ENCODE measurements at places on chromosomes 1 and 21. TPM values are rescaled to one million over a fixed set of nuclear protein-coding genes. Genes with fewer than 3 reads are reported as not detected.
A peak's percentile ranks its signal among the peaks of the same experiment; 100 is the strongest.

- H3K36me3 ChIP-seq: no peaks in the 10 kb centered on the region
- no peaks in the 10 kb centered on the region for H3K27me3 ChIP-seq
- H3K4me3 ChIP-seq: no peak overlapping the region
- no peak overlapping the region for H3K27ac ChIP-seq
Observed at GRCh38 chr1:162087111-162087510, 17.6 kb downstream of the NOS1AP start.

DNA sequence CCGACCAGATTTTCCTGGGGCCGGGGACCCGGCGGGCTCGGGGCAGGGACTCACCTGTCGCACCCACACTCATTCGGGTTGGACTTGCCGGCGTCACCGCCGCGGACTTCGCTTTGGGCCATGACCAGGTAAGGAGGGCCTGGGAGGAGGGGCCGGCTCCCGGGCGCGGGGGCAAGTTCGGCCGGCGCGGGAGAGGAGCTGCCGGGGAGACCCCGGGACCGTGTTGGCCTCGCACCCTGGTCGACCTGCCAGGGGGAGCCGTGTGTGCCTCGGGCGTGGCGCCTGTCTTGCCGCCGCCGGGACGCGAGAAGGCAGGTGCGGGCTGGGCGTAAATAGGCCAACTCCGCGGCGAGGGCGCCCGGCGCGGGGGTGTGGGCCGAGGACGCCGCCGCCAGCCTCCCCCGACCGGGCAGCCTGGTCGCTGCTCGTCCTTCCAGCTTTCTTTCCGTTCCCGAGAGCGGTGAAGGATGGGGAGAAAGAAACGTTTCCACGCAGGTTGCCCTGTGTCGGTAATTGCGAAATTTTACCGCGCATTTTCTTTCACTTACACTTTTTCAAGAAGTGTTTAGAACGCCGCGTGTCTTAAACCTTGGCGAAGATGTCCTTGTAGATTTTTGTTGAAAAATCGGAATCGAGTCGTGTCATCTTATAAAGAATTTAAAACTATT is 558 bp downstream of the USP1 start:
- no peak for DNase-seq
- H3K27me3 ChIP-seq: no peaks in the 10 kb centered on the region
- H3K4me3 ChIP-seq: peak overlapping the region; percentile 91
- peaks cover 42% of the 10 kb centered on the region for H3K4me1 ChIP-seq
- peak overlapping the region; percentile 96 for H3K27ac ChIP-seq

GRCh38 chr1:61270761-61271411 is 188.5 kb downstream of the NFIA start:
- no peak for DNase-seq
- no peaks in the 10 kb centered on the region for H3K27me3 ChIP-seq
- no peak overlapping the region for H3K4me3 ChIP-seq
- no peaks in the 10 kb centered on the region for H3K4me1 ChIP-seq

DNA sequence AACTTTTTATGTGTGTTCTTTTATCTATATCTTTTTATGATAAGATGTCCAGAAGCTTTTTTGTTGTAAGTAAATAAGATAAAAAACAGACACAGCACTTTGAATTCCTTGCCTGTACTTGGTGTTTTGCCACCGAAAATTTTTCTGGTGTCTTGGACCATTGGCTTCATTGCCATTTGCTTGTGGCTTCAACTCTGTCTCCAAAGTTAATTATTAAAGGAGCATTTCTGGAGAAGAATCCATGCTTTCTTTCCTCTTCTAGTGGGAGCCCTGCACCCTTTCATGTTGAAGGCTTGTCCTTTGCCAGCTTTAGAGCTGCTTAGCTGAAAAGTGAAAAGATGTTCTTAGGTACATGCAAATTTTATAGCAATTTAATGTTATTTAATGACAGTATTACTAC is 112.2 kb downstream of the DYRK1A start:
- peaks cover 35% of the 10 kb centered on the region for H3K4me1 ChIP-seq
- no peak overlapping the region for H3K4me3 ChIP-seq
- H3K27me3 ChIP-seq: no peaks in the 10 kb centered on the region
- no peak for DNase-seq
- no peak overlapping the region for H3K27ac ChIP-seq
- peaks cover 26% of the 10 kb centered on the region for H3K36me3 ChIP-seq

DNA sequence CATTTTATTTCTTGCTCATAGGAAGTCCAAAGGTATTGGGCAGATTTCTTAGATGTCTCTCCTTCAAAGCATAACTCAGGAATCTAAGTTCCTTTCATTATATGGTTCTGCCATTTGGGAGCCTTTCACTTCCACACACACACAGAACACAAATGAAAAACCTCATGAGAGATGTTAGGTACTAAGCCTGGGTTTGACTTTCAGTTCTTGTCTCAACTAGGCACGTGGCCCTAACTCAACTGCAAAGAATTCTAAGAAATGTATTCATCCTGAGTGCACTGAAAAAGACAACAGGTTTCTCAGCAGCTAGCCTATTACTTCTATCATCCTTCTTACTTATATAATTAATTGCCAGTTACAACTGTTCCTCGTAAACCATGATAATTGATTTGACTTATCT is 190.0 kb upstream of the SAMSN1 start:
- H3K27me3 ChIP-seq: no peaks in the 10 kb centered on the region
- no peak overlapping the region for H3K4me3 ChIP-seq
- no peaks in the 10 kb centered on the region for H3K36me3 ChIP-seq

GRCh38 chr1:244052016-244052727 is 1.1 kb downstream of the ZBTB18 start:
- peaks cover 40% of the 10 kb centered on the region for H3K4me1 ChIP-seq
- H3K27me3 ChIP-seq: no peaks in the 10 kb centered on the region
- H3K4me3 ChIP-seq: no peak overlapping the region

DNA sequence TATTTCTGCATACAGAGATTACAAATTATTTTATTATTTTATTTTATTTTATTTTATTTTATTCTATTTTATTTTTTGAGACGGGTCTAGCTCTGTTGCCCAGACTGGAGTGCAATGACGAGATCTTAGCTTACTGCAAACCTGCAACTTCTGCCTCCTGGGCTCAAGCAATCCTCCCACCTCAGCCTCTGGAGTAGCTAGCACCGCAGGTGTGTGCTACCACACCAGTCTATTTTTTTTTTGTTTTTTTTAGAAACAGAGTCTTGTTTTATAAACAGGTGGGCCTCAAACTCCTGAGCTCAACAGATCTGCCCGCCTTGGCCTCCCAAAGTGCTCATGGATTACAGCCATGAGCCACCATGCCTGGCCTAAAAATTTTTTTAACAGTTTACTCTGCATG is 88.1 kb downstream of the PCP4 start:
- H3K27ac ChIP-seq: no peak overlapping the region
- no peaks in the 10 kb centered on the region for H3K4me1 ChIP-seq
- H3K4me3 ChIP-seq: no peak overlapping the region
- no peaks in the 10 kb centered on the region for H3K36me3 ChIP-seq
- no peak for DNase-seq

DNA sequence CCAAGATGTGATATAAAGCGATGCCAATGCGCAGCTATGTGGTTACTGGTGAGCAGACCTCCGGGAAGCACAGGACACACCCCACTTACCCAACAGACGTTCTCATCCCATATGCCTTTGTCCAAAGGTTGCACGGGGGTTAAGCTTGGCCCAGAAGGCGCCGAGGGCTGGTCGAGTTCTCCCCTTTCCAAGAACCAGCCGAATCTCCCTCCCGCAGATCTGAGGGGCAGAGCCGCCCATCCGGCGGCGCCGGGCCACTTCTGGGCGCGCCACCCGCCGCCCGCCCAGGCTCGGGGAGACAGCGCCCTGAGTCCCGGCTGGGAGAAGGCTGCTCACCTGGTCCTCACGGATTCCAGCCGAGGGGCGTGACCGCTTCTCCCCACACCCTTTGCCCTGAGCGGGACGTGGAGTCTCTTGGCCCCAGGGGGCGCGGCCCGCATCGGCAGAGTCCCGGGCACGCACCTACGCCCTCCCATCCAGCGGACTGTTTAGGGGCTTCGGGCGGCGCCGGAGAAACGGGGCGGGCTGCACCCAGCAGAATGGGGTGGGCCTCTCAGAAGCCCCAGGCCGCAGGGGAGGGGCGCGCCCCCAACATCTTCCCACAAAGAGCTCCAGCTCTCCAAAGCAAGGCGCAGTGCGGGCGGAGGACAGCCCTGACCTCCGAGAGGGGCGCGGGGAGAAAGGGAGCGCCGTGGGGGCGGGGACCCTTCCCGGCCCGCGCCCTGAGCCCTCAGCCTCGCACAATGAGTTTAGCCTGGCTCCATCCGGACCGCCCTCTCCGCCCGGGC is 615 bp downstream of the GPR161 start:
- H3K27me3 ChIP-seq: no peaks in the 10 kb centered on the region
- peaks cover 32% of the 10 kb centered on the region for H3K4me1 ChIP-seq
- peak overlapping the region; percentile 84 for H3K27ac ChIP-seq
- H3K4me3 ChIP-seq: peak overlapping the region; percentile 77
- H3K36me3 ChIP-seq: no peaks in the 10 kb centered on the region

DNA sequence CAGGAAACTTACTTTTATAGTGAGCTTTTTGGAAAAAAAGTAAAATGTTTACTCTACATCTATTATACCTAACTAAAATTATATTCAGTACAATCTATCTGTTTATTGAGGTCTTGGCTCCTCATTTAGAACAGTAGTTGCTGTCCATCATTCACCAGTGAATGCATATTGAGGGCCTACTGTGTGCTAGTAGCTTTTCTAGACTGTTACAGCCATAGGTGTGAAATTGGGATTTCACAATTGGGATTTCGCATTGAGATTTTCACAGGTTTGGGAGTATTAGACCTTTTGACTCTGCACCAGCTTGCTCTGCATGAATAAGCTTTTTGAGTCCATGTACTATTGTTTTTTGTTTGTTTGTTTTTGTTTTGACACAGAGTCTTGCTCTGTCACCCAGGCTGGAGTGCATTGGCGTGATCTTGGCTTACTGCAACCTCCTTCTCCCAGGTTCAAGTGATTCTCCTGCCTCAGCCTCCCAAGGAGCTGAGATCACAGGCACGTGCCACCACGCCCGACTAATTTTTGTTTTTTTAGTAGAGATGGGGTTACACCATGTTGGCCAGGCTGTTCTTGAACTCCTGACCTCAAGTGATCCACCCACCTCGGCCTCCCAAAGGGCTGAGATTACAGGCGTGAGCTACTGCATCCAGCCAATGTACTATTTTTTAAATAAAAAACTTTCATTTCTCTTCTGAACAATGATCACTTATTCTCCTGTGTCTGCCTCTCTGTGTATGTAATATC is 47.2 kb upstream of the ERRFI1 start:
- no peaks in the 10 kb centered on the region for H3K27me3 ChIP-seq
- no peak overlapping the region for H3K4me3 ChIP-seq
- H3K27ac ChIP-seq: no peak overlapping the region

GRCh38 chr1:57986432-57986831 is 560.1 kb downstream of the OMA1 start:
- no peak overlapping the region for H3K27ac ChIP-seq
- no peaks in the 10 kb centered on the region for H3K36me3 ChIP-seq
- no peaks in the 10 kb centered on the region for H3K27me3 ChIP-seq

GRCh38 chr1:21628798-21629393 is 40.3 kb downstream of the RAP1GAP start:
- H3K4me3 ChIP-seq: no peak overlapping the region
- DNase-seq: no peak
- H3K27me3 ChIP-seq: no peaks in the 10 kb centered on the region
- no peaks in the 10 kb centered on the region for H3K4me1 ChIP-seq

- no peak overlapping the region for H3K4me3 ChIP-seq
- no peaks in the 10 kb centered on the region for H3K27me3 ChIP-seq
- no peak overlapping the region for H3K27ac ChIP-seq
- H3K4me1 ChIP-seq: peaks cover 8% of the 10 kb centered on the region
Observed at GRCh38 chr1:182246783-182247182, 144.8 kb downstream of the GLUL start.

DNA sequence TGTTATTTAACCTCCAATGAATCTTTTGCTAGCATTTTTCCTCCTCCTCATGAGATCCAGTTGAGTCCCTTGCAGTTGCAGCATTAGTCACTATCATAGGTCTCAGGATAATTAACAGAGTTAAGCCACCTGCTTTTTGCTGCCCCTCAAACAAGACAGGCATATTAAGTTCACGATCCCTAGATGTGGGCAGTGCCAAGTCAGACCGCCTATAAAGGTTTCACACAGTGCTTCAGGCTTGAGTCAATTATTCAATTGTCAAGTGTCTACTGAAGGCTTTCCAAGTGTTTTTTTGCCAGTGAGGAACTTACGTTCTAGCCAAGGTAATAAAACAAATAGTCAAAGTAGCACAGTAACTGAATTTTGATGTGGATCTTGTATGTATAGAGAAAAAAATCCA is 175.0 kb downstream of the DAB1 start:
- DNase-seq: no peak
- H3K36me3 ChIP-seq: no peaks in the 10 kb centered on the region
- H3K27me3 ChIP-seq: no peaks in the 10 kb centered on the region
- no peak overlapping the region for H3K27ac ChIP-seq
- peaks cover 5% of the 10 kb centered on the region for H3K4me1 ChIP-seq

- no peaks in the 10 kb centered on the region for H3K27me3 ChIP-seq
- H3K4me1 ChIP-seq: peaks cover 34% of the 10 kb centered on the region
- no peak for DNase-seq
- no peaks in the 10 kb centered on the region for H3K36me3 ChIP-seq
- no peak overlapping the region for H3K4me3 ChIP-seq
Observed at GRCh38 chr1:12486401-12487005, 131.5 kb downstream of the DHRS3 start.

GRCh38 chr1:52523376-52523775 is 29.5 kb downstream of the TUT4 start:
- no peak overlapping the region for H3K27ac ChIP-seq
- no peak for DNase-seq
- peaks cover 4% of the 10 kb centered on the region for H3K4me1 ChIP-seq
- peaks cover 10% of the 10 kb centered on the region for H3K36me3 ChIP-seq
- no peaks in the 10 kb centered on the region for H3K27me3 ChIP-seq

DNA sequence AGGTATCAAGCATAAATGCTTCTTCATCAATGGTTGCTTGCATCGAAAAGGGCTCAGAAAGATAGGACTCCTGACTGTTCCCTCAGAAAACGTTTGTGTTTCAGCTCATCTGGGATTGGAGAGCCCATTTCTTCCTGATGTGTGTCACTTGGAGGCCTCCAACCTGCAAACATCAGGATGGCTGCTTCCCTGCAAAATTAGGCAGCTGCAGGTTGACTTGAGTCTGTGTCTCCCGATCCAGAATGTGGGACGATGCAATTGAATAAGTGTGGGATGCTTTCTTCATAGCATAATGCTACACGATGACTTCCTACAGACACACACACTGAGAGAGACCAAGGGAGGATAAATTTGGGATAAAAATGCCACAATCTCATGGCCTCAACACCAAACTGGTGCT is 42.2 kb downstream of the OLIG1 start:
- H3K4me1 ChIP-seq: peaks cover 8% of the 10 kb centered on the region
- H3K27ac ChIP-seq: no peak overlapping the region
- no peaks in the 10 kb centered on the region for H3K36me3 ChIP-seq
- H3K27me3 ChIP-seq: no peaks in the 10 kb centered on the region
- DNase-seq: no peak

Gene SAMD13
- not detected for total RNA-seq

Gene SLC25A34
- total RNA-seq: 3.2 TPM

Gene LCE3E
- 2.2 TPM for total RNA-seq

Gene SLC16A4
- total RNA-seq: 6.4 TPM

Gene DENND2C
- 25.5 TPM for total RNA-seq

Gene CRYAA
- not detected for total RNA-seq

Gene TAF5L
- 12.5 TPM for total RNA-seq

Gene LCE2A
- total RNA-seq: not detected

Gene ADGRL4
- total RNA-seq: 17.7 TPM
